ENCODE measurements at places on chromosomes 4 and X.
A peak's percentile ranks its signal among the peaks of the same experiment; 100 is the strongest.

- DNase-seq, result peak; percentile 33
These were observed 12.4 kb downstream of the CASP6 start for GRCh38 chr4:109690690-109691410.

DNA sequence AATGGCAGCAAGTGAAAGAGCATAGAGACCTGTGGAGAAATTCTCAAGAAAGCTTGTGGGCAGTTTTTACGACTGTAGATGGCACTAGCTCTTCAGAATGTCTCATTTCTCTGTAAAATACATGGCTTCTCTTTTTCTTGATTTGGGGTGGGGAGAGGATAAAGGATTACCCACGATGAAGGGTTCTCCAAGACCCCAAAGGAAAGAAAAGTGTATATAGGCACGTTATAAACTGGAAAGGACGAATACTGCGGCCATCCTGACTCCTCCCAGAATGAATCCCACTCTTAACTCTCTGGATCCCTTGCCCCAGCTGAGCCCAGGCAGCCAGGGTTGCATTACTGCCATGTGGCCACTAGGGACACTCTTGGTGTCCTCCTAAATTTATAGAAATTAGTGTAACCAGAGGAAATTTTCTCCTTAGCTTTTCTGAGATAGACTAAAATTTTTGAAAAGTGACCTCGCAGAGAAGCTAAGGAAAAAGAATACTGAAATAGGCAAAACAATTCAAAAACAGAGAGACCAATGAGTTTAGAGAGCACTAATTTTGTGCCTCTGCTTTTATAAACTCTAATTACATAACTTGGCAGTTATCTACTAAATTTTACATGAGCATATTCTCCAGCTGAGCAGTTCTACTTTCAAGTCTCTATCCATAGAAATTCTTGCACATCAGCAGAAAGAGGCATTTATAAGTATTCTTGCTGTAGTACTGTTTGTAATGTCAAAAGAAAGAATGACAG, 37.8 kb upstream of the PCDH19 start:
- DNase-seq, result peak; percentile 6

- peak; percentile 32 for DNase-seq
These were observed 8.0 kb downstream of the OFD1 start for GRCh38 chrX:13742397-13743176.

DNA sequence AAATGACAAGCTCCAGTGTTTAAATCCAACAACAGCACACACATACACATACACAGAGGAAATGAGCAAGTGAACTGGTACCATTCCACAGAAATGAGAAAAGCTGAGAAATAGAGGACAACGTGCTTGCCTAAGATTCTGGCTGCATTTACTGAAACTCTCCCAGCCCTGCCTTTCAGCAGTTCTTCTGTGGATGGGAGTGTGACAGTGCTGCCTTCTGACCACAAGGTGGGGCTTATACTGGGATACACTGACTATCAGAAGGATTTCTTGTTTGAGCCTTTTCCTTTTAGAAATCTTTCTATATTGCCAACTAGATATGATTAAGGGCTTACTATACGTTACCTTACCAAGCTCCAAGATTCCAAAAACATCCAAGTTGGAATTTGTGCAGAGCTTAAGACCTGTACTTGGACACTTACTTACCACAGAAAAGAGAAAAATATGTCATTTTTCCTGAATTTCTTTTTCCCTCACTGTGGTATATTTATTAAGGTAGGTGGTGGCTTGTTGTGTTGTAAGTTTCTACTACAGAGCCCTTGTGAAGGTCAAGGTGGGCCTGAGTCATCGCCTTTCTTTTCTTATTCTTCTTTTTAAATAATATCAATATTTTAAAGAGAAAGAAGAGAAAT, 10.7 kb upstream of the CXCL8 start:
- no peak for DNase-seq

GRCh38 chrX:40278340-40279090, 180.8 kb upstream of the BCOR start:
- DNase-seq, result peak; percentile 61

DNA sequence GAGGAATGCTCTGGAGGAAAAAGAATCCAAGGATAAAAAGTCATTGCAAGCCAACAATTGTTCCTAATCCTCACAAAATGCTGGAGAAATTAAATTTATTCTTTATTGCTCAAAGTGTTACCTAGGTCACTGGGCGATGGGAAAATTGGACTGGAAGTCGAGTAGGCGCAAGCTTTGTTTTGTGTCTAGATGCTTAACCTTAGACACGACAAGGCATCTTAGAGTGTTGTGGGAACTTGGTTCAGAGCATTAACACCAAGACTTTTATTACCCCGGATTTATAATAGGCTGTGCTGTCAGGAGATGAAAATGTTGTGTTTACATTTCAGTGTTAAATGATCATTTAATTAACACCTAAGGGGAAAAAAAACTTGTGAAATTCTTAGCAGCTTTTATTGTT, 25.1 kb downstream of the SLIT2 start:
- DNase-seq, result no peak

GRCh38 chr4:109702950-109703663, at the start of gene CASP6:
Gene CASP6, minus strand, starts transcription at chr4:109703445. Its CDS starts 50 bp downstream, at chr4:109703395.
- DNase-seq, result peak; percentile 82

DNA sequence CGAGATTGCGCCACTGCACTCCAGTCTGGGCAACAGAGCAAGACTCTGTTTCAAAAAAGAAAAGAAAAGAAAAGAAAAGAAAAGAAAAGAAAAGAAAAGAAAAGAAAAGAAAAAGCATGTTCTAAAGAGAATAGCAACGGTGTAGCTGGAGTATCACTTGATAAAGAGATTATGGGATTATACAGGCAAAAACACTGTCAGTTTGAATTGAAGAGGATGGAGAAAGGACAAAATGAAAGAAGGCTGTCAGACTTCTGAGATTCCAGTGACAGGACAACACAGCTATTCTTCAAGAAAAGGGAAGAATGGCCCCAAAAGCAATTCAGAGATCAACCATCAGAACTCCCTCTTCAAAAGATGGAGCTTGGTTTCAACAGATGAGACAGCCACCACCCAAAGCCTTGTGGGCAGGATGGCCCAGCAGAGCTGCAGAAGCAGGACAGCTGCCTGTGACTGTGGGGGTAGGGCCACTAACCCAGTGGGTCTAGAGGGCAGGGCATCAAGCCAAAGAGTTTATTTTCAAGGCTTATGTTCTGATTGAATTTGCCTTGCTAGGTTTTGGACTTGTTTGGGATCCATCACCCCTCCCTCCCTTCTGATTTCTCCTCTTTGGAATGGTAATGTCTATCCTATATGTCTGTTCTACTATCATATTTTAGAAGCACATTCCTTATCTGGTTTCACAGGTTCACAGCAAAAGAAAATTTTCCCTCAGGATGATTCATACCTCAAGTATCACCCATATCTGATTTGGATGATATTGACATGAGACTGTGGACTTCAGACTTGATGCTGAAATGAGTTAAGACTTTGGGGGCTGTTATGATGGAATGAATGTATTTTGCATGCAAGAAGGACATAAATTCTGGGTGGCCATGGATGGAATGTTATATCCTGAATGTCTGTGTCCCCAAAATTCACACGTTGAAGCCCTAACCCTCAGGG, 17.5 kb downstream of the RFC1 start:
- DNase-seq, result no peak

- no peak for DNase-seq
These were observed 146.8 kb downstream of the KLHL4 start for GRCh38 chrX:87664381-87664780.

GRCh38 chrX:79107891-79108718, 36.4 kb upstream of the GPR174 start:
- DNase-seq, result no peak

Data from activated CD4-positive, alpha-beta T cell treated with anti-CD3 and anti-CD28 coated beads, Interleukin-2, amount 10 ng/mL, durations not matched to agents 7 days and 5 days (primary cell).